GM23248 (cell line): ENCODE measurements at places on chromosomes 6 and 20.

DNA sequence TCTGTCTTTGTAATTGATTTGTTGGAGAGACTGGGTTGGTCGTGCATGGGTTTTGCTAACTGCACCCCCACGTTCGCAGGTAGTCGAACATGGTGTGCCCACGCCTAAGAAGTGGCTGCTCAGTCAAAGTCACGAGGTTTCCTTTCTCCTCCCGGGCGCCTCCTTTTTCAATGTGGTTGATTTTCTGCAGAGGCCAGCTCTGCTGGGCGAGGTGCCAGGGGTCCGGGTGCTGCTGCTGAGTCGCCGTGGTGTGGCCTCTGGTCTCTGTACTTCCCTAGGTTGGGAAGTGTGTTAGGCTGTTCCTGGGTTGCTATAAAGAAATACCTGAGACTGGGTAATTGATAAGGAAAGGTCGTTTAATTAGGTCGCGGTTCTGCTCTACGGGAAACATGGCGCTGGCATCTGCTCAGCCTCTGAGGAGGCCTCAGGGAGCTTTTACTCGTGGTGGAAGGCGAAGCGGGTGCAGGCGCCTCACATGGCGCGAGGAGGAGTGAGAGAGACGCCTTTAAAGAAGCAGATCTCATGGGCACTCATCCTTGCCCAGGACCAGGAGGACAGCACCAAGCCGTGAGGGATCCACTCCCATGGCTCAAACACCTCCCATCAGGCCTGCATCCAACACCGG, 14.1 kb downstream of the OSBPL2 start:
- DNase-seq, result no peak

- no peak for DNase-seq
These were observed 74.4 kb upstream of the GATA5 start for GRCh38 chr20:62550087-62550632.

GRCh38 chr6:29232725-29233124, 62.0 kb downstream of the OR2J2 start:
- DNase-seq, result no peak

GRCh38 chr6:25017486-25017885, 81.7 kb upstream of the RIPOR2 start:
- DNase-seq, result no peak

DNA sequence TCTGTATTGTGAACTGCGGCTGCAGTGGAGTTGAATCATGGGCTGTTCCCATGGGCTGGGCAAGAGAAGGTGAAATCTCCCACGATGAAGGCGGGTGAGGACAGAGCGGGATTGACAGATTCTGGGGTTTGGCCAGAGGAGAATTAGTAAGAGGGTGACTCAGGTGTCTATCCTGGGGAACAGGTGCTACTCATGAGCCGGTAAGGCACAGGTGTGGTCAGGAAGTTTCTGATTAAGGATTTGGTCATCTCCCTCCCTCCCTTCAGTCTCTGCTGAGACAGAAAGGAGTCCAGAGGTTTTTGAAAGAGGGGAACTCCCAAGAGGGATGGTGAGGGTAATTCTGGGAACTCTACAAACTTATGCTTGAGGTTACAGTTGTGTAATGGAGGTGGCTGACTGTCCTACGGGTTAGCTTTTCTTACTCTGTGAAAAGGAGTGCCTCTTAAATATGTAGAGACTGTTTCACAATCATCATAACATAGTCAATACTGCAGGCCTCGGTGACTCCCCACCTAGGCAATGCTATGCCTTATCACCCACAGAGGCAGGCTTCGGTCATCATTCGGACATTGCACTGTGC, 31.5 kb downstream of the SERPINB1 start:
- peak; percentile 24 for DNase-seq

- no peak for DNase-seq
These were observed 232.9 kb downstream of the BCKDHB start for GRCh38 chr6:80339421-80339820.

DNA sequence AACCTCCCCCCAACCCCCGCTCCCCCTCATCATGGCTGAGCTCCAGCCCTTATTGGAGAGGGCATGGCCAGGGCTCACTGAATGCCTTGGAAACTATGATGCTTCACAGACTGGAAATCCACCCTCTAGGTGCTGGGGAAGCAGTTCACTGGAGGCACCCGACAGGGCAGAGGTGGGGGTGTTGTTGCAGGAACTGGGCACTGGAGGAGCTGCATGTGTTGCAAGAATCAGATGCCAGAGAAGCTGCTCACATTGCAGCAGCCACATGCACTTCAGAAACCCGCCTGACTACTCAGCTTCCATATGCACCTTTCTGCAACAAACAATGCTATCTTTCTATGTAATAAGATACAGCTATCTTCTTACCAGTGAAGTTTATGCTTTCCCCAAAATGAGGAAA, 7.9 kb upstream of the TBPL1 start:
- DNase-seq, result peak; percentile 38

GRCh38 chr6:226516-227073, 65.7 kb upstream of the DUSP22 start:
- no peak for DNase-seq

DNA sequence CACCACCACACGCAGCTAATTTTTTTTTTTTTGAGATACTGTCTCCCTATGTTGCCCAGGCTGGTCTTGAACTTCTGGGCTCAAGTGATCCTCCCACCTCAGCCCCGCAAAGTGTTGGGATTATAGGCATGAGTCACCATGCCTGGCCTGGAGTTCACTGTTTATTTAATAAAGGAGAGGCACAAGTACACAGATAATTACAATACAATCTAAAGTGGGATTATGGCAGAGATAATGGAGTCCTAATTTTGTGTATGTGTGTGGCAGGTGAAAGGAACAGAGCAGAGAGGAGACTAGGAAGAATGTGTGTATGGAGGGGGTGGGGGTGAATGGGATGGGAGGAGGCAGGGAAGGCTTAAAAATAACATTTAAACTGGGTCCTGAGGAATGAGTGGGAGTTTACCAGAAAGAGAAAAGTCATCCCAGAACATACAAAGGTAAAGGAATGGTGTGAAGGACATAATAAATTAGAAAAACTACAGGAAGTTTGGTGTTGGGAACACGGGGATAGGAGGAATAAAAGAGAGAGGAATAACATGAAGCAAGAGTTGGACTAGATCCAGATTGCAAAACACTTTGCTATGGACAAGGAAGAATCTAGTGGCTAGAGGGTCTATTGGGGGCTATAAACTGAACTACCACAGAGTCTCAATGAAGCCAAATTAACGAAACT, 4.4 kb downstream of the NCOA5 start:
- DNase-seq, result peak; percentile 48

DNA sequence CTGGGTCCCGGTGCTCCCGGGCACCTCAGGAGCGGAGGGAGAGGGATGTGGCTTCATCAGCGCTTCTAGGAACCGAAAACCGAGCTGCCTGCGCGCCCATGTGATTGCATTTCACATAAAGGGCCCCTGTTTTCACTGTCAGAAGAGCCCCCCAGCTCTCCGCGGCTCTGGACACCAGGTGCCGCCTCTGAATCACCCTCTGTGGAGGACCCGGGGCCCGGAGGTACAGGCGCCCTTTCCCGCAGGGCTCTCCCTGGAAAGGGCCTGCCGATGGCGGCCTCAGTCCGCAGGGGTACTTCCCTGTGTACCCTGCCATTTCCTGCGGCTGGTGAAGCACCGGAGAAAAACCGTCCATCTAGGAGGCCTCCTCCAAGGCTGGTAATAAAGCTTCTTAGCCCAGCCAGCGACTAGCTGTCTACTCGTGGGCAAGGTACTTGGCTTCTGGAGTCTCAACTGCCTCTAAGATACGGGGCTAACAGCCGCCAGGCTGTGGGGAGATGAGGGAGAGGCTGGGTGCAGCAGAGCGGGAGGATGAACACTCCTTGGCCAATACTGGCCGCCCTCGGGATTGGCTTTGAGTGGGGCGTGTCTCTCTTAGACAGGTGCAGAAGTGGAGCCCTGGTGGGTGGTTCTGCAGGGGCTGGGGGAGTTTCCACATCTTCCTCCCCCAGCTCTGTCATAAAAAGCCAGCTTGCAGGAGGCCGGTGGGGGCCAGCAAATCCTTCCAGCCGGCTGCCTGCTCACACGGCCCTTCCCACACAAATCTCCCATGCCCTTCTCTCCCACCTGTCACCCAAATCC, 1.6 kb downstream of the PPP1R16B start:
- no peak for DNase-seq

GRCh38 chr6:50820869-50821264, 2.2 kb downstream of the TFAP2B start:
- DNase-seq, result no peak

DNA sequence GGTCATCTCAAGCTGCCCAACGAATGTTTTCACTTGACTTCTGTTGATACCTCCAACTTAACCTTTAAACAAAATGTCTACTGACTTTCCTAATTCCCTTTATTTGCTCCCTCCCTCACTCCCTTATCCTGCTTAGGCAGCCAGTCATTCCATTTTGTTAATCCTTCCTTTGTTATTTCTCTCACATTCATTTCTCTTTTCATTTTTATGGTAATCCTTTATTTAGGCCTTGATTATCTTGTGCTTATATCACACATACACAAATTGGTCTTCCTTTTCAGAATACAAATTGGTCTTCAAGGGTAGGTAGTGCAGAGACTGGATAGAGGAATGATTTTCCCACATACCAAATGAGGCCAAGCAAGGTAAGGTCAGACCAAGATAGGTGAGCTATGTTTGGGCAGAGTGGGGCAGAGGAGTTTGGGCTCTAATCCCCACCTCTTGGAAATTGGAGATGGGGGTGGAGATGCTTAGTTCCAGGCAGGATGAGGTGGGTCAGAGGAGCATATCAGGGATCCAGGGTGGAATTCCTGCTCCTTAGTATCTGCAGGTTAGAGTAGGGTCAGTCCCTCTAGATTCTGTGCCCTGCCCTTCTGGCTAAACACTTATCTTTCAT, 2.0 kb upstream of the SPACA1 start:
- DNase-seq, result no peak

DNA sequence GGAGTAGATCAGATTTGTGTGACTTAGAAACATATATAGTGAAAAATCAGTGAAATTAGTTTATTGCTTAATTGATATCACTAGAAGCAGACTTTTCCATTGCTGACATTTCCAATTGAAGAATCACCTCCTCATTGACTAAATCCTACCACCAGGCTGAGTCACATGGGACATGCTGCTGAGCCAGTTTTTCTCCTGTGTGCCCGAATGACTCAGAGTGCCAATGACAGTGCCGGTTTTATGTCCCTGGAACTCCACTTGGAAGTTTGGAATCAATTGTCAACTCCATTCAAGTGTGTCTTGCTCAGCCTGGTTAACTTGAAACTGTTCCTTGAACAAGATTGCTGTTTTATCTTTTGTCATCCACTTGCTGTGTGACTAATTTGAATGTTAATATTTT, 316.1 kb upstream of the PRDM1 start:
- DNase-seq, result peak; percentile 87

- DNase-seq, result no peak
These were observed 12.5 kb upstream of the ZDHHC14 start for GRCh38 chr6:157368359-157369049.

- DNase-seq, result no peak
These were observed 496.7 kb downstream of the C6orf118 start for GRCh38 chr6:164812706-164813105.

DNA sequence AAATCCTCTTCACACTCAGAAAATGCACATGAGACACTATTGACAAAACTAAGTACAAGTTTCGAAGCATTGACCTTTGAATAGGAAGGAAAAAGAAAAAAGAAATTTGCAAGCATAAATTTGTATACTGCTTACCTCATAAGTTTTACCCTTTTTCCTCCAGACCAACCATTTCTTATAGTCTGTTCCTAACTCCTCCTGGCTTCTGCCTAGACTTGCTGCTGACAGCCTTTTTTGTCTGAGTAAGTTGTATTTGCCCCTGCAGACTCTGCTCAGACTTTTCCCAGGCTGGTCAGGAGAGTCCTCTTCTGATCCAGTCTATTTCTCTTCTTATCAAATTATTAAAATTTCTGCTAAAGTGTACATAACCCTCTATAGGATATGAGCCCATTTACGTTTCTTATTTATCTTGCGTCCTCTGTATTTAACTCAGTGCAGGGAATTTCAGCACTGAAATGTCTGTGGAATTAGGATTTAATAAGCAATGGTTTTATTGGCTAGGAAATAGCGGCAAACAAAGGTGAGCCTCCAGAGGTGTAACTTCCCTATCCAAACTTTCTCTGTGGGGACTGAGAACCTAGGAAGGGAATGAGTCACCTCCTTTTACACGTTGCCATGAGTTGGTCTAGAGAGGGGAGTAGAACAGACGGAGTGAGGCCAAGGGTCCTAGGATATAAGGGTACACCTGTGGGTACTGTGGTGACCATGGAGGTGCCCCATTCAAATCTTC, 207.1 kb upstream of the MARCKS start:
- DNase-seq, result no peak

DNA sequence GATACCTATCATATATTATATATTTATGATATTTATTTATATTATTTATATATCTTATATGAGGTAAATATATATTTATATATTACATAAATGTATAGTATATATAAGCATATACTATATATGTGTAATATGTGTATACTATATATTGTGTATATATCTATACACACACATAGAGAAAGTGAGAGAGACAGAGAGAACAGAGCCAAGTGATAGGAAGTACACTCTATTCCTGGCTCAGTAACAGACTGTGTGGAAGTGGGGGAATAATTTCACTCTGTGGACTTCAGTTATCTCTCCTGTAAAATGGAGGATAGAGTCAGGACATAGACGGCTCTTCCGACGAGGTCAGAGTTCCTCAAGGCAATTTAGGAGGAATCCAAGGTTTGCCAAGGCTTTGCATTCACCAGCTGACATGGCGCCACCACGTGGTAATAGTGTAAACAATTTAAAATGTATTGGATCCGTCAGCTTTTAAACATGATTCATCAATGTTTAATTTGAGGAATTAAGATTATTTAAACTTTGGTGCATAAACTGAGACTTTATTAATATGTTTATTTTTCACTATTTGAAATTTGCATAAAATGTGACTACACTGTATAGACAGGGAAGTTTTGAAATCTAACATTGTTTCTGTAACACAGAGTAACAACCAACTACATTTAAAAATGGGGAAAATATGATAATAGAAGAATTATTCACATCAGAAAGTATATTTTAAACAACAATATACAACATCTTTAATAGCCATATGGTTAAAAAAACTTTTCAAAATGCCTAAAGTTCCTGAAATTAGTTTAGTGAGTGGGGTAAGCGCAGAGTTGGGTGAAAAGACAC, 75.4 kb upstream of the TMEM244 start:
- DNase-seq, result peak; percentile 78
